Stimulated activated CD8-positive, alpha-beta memory T cell treated with anti-CD3 and anti-CD28 coated beads, Interleukin-12 subunit alpha, Interleukin-12 subunit beta, amount 100 ng/mL, for 1 hour (primary cell): ENCODE measurements at places on chromosomes 7 and 10.

DNA sequence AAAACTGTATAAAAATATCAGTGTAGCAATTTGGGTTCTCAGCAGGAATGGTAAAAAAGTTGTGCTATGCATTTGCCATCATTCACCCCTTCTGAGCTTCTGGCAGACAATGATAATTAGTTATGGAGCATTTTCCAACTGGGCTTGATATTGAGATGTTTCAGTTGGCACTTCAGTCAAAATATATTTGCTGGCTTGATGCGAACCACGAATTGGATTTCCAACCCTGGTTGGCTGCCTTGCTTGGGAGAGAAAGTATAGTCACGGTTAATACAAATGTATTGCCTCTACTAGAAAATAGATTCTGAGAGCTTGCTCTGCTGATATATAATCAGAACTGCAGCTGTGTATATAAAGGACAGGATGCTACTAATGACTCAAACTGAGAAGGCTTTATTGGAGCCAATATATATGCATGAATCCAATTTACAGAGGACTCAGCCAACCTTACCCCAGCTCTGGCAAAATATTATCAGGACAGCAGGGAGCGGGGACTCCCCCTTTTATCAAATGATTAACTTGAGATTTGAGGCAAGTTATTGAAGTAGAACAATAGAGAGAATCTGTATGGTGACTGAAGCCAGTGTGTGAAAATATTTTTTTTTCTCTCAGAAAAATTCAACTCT, 219.8 kb upstream of the SMIM30 start:
- no peak for DNase-seq

GRCh38 chr10:6347391-6347951, 144.7 kb downstream of the PFKFB3 start:
- peak; percentile 12 for DNase-seq

DNA sequence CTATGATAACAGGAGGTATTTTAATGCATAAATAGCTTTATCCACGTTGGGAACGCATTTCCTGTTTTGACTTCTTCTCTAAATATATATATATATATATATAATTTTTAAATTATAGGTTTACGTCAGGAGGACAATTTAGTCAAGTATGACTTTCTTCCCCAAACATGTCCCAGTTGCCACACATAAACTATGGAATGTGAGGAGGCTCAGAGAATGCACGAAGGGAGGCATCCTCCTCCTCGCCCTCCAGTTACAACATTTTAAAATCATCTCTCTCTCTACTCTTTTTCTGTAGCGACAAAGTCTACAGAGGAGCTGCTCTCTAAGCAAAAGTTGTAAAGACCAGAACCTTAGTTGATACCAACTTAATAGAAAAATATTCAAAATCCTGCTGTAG, 106.9 kb upstream of the LYZL1 start:
- no peak for DNase-seq

DNA sequence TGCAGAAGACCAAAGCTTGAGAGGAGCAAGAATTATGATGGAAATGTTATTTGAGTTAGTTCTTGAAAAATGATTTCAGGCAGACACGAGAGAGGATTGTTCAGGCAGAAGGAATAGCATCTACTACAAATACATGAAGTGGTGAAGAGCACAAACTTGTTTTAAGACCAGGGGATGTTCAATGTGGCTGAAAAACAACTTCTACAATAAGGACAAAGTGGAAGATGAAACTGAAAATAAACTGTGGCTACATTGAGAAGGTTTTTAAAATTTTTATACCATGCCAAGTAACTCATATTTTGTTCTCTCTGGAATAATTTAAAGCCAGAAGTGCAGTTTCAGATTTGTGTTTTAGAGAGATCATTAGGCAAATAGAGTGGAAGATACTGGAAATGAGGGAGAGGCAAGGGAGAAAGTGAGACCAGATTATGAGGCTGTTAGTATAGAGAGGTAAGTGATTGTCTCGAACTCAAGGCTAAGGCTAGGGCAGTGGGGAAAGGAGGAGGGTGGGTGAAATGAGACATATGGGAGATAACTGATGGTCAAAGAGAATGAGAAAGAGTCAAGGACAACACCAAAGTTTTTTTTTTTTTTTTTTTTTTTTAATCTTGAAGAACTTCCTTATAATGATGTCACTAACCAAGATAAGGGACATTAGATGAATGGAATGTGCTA, 115.4 kb downstream of the MDFIC start:
- DNase-seq, result no peak

- no peak for DNase-seq
Observed at GRCh38 chr7:40899636-40900507, 765.1 kb downstream of the SUGCT start.

- no peak for DNase-seq
Observed at GRCh38 chr7:40437498-40437897, 302.7 kb downstream of the SUGCT start.

DNA sequence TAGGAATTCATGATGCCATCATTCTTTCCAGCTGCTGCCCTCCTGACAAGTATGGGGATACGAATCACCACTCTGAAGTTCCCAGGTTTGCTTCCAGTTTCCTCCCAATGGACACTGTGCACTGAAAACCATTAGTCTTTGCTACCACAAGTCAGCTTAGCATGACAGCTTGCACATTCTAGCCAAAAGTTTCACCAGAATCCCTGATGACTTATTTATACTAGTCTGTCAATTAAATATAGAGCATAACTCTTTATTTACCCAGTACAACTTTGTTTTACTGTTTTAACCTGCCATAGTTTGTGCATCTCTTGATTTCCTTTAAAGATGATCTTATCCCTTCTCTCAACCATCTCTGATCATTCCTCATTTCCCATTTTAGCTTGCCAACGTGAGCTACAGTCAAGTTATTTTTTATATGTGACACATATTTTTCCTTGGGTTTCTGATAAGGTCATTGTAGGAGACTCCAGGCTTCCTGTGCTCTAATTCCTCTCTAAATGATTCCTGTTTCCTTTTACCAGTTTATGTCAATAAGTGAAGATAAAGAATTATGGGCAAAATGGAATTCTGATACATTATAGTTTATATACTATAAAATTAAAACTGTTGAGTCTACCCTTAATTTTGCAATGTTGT, 167.5 kb upstream of the MEOX2 start:
- no peak for DNase-seq

DNA sequence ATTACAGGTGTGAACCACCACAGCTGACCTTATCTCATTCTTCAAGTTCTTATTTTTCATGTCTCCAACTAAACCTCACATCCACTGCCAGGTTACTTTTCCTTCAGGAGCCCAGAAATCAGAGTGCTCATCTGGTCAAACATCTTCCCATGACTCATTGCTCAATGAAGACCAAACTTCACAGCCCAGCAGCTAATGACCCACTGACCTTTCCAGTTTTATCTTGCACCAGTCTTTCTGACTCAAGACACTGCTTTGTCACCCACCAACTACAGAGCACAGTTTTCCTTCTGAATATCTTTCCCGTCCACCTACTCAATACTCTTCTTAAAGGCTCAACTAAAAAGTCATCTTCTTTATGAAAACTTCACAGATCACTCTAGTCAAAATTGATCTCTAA, 245.1 kb downstream of the CHCHD3 start:
- no peak for DNase-seq

DNA sequence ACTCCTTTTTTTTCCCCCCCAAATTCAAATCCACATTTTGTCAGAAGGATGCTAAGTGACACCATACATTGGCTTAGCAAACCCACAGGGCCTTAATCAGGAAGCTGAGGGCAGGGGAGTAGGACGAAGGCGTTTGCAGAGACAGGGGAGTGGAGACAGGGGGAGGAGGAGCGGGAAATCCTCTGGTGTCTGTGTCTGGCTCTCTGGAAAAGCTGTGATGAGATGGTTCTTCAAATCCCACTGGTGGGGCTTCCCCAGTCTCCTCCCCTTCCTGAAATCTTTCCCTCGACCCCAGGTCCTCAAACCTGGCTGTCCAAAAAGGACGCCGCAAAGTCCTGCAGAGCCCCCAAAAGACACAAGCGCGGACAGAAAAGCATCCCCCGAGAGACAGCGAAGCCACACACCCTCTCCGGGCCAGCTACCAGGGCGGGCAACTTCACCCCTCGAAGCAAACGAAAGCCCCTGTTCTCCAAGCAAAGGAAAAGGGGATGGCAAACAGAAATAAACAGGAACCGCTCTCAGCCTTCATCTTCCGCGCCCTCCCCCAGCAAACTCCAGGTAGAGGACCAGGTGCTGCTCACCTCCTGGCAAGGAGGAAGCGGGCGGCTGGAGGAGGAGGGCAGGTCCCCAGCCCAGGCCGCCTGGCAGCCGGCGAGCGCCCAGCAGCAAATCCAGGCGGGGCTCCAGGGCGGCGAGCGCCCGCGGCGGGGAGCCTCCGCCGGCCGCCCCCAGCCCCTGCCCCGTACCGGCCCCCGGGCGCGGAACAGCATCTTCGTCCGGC, 520 bp downstream of the ELAPOR2 start:
- no peak for DNase-seq

GRCh38 chr10:28587970-28588290, 55.0 kb downstream of the WAC start:
- no peak for DNase-seq

DNA sequence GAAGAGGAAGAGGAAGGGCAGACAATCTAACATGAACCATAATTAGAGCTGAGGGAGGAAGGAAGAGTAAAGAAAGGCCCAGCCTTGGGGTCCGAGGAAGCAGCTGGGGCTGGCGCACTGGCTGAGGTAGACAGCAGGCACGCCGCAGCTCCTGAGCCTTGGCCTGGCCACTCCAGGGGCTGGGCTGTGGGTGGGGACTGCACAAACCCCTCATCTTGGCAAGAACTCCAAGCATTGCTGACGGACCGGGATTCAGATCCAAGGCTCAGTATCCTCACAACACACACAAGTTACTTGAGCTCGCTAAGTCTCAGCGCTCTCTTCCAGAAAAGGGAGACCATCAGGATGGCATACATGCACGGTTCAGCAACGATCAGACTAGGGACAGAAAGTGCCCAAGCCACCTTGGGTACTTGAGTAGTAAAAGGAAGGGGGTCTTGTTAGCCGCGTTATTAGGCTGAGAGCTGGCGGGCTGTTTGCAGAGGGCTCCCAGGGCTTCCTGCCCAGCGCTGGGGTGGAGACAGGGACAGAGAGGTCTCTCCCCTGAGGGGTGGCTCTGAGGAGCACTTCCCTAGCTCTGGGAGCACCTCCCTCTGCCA, 4.5 kb downstream of the TNS3 start:
- DNase-seq, result no peak

DNA sequence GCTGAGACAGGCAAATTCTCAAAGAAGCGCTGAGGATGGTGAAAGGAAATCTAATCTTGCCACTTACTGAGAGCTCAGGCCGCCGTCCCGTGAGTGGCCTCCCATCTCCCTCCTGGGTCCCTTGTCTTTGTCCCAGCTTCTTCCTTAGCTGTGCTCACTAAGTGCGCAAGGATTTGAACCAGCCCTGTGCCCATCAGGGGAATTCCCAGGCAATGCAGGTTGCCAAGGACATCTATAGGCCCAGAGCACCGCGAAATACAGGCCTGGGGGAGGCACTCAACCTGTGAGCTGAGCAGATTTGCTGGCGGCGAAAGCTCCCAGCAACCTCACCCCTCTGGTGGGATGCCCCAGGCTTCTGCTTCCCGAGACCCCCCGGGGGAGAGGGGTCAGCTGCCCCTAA, 64.8 kb downstream of the OAT start:
- no peak for DNase-seq

- DNase-seq, result no peak
Observed at GRCh38 chr10:31584876-31585275, 265.9 kb downstream of the ZEB1 start.

- no peak for DNase-seq
Observed at GRCh38 chr7:140267381-140268226, 90.8 kb upstream of the KDM7A start.

DNA sequence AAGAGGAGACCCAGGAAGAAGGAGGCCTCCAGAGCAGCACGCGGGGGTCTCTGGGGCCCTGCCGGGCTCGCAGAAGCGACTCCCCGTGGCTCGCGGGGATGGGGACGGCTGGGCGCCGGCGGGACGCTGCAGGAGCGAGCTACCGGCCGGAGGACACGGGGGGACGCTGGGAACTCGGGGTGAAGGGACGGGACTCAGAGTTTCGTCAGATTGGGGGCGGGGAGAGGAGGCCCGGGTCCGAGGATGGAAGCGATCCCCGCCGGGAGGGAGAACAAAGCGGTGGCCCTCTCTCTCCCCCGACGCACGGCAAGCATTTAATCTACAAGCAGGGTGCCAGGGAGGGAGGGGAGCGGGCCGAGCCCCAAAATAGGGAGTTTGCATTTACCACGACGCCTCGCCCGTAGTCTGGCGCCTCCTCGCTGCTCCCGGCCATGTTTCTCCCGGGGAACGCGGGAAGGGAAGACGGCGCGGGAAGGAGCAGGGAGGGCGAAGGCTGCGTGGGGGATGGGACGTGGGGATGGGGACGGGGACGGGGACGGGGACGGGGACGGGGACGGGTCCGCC, at the start of gene PRTFDC1:
Gene PRTFDC1 (minus strand): TSS at position 464 of the 564 bp plus-strand sequence. CDS start 31 bp downstream, at position 433.
- DNase-seq, result peak; percentile 7

DNA sequence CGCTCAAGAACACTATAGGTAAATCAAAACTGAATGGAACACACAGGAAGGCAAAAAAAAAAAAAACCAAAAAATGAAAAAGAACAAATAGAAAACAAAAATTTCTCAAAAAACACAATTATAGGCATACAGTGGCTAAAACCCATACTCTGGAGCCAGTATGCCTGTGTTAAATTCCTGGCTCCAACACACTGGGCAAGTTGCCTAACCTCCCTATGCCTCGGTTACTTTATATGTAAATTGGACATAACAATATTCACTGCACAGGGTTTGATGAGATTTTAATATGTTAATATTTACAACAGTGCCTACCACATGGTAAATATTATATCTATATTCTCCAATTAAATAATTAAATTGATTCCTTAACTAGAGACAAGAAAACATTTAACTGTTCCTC, 217.1 kb downstream of the HTR7 start:
- DNase-seq, result no peak

DNA sequence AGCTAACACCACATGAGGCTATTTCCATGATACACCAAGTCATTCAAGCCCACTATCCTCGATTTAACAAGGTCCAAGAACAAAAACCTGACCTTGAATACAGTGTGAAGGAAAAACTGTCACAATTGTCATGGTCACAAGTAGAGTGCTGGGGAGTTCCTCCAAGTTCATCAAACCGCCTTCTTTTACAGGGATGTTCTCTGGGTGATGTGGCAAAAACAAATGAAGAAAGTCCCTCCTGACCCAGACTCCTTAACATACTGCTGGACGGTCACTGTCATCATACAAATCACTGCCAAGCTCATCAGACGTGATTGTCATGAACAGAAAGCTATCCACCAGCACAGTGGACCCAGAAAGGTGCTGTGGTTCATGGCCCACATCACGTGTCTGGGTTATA, 28.9 kb downstream of the HIPK2 start:
- DNase-seq, result no peak
